ENCODE measurements at places on chromosomes 11 and 22.

DNA sequence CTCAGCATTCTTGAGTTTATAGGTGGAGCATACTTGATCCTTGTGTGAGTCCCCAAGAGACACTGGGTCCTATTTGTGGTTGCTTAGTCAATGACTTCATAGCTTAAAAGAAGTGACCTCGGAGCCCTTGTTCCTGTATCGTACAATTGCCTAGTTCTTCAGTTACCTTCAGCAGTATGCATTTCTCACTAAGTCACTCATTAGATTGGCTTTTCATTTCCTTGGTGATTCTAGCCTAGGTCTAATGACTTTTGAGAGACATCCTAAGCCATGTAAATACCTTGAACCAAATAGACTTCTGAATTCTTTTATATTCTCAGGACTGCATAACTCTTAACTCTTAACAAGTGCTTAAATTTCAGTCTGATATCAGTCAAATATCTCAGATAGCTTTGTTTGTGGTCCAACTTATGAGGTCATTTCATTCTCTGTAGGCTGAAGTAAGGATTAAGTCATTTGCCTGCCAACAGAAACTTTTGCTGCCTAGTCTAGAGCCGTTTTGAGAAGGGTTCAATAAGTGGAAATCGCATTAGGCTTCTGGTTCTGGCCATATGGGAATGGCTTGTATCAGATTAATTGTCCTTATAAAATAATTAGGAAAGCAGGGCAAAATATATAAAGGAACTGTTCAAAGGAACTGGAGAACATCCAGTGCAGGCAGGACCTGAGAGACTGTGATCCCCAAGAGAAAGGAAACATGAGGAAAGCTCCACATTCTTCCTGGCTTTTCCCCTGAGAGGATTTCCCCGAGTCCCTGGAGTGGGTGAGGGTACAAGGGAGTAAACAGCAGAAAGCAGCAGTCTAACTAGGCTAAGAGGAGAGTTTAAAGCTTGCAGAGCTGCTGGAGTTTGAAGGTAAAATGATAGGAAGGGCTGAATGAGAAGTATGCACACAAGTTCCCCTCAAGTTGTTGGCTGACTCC lies 39.9 kb downstream of the TRAF6 start:
- DNase-seq, result no peak

GRCh38 chr11:110856996-110857812 lies 145.0 kb upstream of the ARHGAP20 start:
- no peak for DNase-seq

- DNase-seq, result no peak
Observed at GRCh38 chr11:117481036-117481435, 153.4 kb downstream of the CEP164 start.

DNA sequence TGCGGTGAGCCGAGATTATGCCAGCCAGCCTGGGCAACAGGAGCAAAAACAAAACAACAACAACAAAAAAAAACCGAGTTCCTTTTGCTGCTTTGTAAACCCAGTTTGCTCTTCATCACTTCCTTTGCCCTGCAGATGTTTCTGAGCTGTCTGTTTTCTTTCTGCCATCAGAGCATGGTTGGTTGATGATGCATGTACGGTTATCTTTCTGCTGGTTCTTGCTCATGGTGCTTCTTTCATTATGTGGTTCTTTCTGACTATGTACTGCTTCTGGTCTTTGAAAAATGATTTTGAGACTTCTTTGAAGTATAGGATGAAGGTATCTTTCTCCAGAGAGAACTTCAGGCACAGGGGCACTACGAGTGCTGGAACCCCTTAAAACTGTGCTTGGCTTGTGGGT lies 13.2 kb downstream of the TANGO2 start:
- no peak for DNase-seq

DNA sequence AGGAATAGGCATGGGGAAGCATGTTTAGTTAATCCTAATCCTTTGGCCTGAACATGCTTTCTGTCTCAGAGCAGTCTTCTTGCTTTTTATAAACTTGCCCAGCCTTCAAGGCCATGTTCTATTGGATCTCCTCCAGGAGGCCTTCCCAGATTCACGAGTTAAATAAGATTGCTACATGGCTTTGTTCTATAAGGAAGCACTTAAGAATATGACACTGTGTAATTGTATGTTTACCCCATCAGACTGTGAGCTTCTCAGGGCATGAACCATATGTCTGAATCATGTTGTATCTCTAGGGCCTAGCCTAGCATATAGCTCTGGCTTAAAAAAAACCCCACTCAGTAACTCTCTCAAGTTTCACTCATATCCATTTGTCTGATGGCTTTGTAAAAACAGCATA lies 26.4 kb upstream of the UCP3 start:
- no peak for DNase-seq

GRCh38 chr11:2991452-2992233 lies 486 bp downstream of the NAP1L4 start:
- no peak for DNase-seq

DNA sequence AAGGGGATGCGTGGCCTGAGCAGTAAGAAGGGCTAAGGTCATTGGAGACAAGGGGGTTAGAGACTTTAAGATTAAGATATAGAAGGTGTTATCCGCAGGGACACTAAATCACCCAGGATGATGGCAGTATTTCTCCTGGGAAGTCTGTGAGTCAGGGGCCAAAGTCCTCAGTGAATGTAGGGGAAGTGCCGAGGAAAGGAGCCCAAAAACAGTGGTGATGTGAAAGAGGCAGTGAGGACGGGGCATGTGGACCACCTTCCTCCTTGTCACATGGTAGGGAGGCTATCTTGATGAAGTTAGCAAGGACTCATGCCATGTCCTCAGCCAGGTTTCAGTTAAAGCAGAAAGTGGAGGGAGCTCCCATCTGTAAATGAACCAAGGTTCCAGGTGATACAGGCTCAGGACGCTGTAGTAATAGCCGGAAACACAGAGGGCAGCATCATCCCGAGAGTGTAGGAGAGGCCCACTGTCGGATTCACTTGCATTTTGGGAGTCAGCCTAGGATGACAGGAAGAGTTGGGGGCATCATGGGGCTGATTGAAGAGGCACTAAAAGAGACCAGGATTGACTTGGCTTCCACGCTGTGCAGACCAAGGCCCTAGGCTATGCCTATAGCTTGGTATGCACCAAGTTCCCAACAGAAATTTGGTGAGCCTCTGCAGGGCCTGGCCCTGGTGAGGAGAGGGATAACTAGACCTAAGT lies 33.5 kb downstream of the WEE1 start:
- no peak for DNase-seq

- DNase-seq, result no peak
Observed at GRCh38 chr11:65871811-65872548, 620 bp downstream of the EFEMP2 start.

GRCh38 chr11:32032478-32032877 lies 58.4 kb upstream of the RCN1 start:
- DNase-seq, result peak; percentile 10

- no peak for DNase-seq
Observed at GRCh38 chr11:46387919-46388618, 3.5 kb downstream of the CHRM4 start.

DNA sequence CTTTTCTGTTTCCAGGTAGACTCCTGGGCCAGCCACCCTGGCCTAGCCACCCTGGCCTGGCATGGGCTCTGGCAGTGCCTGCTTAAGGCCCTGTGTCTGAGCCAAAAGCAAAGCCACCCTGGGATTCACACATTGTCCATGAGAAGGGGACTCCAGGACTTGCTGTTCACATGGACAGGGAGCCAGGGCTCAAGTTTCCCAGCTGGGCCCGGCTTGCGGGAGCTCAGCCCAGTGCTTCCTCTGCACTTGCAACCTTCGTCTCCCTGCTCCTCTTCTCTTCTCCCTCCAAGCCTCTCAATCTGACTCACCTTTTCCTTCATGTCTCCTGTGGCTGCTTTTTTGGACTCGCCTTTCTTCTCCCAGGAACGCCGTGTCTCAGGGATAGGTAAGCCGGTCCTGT lies 130.3 kb downstream of the MICAL2 start:
- DNase-seq, result no peak

- DNase-seq, result peak; percentile 57
Observed at GRCh38 chr11:7495882-7496551, 10.7 kb downstream of the OLFML1 start.

DNA sequence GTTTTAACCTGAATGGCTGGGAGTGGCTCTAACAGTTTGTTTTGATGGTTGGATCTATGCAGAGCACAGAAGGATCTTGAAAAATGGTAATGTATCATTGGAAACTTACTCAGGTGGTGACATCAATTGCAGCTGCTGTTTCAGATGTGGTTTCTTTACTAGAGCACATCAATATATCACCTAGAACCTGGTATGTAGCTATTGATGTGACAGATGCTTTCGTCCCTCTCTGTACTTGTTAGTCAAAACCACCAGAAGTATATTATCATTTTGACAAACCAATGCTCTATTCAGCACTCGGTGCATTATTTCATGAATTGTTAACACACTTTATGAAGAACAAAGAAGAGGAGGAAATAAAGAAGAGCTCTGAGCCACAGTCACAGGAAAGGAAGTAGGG lies 26.6 kb upstream of the SCN3B start:
- no peak for DNase-seq

- no peak for DNase-seq
Observed at GRCh38 chr11:80856066-80856465, 1415.2 kb upstream of the TENM4 start.

DNA sequence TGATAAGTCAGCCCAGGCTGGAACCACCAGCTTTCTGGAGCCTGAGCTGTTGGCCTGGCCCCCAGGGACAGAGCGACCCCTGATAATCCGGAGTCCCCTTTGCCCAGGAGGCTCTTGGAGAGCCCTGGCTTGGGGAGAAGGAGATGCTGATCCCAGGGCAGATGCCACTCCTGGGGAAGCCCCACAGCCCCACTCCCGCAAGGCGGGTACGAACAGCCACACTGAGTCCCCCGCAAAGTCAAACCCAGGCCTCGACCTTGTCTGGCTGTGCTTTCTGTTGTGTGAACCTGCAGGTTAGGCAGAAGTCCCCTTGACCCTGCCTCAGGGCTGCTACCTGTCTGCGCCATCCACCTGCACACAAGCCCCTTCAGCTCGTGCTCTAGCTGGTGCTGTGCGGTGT lies 108.0 kb downstream of the KCNQ1OT1 start:
- DNase-seq, result peak; percentile 5

DNA sequence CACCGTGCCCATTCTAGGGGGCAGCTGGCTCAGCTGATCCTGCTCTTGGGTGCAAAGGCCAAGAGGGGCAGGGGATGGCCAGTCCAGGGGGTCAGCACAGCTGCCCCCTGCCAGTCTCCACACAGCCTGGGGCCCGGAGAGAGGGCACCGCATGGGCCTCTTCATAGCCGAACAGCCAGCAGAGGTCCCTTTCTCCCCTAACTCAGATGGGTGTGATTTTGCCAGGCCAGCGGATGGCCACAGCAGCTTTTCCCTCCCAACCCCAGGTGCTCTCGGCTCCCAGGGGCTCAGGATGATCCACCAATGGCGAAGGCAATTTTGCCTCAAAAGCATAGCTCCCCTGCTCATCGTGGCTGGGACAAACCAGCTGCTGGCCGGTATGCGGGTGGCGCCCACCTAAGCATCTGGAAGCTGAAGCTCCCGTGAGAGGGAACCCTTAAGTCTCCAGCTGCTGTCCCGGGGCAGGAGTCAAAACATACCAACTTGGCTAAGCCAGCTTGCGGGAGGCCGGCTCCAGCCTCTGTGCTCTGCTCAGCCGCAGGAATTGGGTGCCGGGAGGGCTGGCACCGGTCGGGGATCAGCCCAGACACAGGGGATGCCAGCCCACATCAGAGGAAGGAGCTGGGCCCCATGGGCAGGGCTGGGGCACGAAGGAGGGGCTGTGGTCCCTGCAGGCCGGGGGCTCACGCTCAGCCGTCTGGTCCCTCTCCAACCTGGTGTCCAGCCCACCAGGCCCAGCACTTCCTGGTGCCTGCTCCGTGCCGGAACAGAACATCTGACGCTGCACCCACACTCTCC lies 30.5 kb upstream of the GNB1L start:
- DNase-seq, result no peak

GRCh38 chr11:74030723-74031676 lies 22.1 kb upstream of the UCP3 start:
- DNase-seq, result no peak

DNA sequence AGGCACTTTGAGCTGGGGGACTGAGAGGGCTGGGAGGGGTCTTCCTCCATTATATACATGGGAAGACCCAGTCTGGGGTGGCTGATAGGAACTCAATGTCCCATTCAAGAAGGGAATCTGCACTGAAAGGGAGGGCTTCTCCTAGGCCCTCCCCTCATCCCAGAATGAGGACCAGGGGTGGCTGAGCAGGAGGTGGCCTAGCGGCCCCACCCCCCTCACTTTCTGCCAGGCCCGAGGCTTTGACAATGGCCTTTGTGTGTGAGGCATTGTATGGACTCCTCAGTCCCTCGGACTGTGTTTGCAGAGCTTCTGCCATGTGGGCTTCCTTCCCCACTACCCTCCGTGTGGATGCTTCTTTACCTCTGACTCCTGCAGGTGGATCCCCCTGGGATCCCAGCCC lies 65.7 kb downstream of the NECTIN1 start:
- DNase-seq, result no peak

DNA sequence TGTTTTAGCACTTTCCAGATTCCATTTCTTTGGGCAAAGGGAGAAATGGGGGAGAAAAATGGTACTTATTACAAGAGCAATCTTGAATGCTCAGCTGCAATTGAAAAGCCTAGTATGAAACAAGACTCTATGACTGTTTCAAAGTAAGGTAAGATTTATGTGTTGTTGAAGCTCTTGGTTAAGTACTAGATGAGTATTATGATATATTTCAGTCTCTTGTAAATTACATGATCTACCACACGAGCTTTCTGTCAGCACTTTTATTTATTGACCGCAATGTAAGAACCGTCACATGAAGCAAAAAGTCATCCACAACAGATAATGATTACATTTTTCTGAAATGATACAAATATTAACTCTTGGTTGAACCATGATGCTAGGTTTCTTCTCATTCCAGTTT lies 906.7 kb upstream of the CHORDC1 start:
- no peak for DNase-seq

DNA sequence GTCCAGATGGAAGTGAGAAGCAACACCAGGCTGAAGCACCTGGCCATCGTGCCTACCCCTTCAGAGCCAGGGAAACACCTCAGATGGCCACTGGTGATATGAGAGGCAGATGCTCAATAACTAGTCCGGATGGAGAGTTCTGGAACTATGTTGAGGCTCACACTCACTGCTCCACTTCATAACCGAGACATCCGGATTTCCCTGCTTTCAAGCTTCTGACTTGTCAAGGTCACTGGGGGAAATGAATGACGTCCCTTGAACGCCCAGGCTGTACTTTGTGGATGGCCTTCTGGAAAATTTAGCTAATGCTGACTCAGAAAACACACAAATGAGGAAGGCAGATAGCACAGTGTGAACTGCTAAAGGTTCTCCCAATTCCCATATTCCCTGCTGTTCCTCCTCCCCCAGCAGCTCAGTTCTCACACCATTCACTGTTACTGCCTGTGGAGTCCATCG lies at the start of gene LYVE1:
Gene LYVE1, minus strand, starts transcription at position 180 of the 456 bp plus-strand sequence. Its CDS starts 133 bp downstream, at position 47.
- no peak for DNase-seq

DNA sequence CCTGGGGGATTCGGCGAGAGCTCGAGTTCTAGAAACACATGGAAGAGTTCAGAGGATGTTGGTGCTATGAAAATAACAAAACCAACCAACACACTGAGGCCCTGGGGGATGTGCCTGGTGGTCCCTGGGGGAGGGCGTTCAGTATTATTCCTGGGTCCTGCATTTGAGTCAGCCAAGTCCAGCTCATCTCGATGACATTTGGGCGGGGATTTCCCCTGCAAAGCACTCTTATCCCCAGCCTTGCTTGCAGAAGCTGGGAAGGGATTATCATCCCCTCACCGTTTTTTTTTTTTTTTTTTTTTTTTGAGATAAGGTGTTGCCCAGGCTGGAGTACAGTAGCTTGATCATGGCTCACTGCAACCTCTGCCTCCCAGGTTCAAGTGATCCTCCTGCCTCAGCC lies 2.1 kb upstream of the SMIM38 start:
- no peak for DNase-seq

- no peak for DNase-seq
Observed at GRCh38 chr11:41997844-41998401, 538.5 kb upstream of the LRRC4C start.
